Kidney capillary endothelial cell (primary cell): ENCODE measurements at places on chromosomes 4 and X.
A peak's percentile ranks its signal among the peaks of the same experiment; 100 is the strongest.

DNA sequence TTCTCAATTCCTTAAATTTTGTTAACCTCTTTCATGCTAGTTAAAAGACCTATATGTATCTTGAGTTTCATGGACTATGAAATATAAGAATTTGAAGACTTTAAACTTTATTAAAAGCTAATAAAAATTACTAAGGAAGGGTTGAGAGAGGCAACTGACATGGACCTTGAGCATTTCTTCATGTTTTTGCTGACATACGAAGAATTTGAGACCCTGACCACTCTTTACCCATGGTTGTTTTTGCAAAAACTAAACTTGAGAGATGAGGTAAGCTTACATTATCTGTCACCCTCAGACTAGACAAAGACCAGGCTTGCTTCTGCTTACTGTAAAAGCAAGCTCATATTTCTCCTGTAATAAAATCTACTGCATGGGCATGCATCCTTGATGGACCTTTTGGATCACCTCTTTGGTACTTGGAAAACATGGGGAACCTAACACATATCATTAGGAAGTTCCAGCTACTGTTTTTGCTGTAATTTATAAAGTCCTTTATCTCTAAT, 338.2 kb upstream of the PABPC4L start:
- no peak for DNase-seq

DNA sequence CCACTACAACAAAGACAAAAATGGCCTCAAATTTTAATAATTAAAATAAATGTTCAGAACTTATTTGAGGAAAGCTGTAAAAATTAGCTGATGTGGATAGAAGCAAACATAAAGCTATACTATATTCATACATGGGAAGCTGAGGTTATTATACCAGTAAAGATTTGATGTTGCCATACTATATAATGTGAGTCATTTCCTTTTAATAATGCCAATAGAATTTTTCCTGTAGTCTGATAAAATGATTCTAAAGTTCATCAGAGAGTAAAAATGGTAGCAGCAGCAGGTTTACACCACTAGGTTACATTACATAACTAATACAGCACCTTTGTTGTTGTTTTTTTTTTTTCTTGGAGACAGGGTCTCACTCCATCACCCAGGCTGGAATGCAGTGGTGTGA, 45.5 kb upstream of the CYP2U1 start:
- no peak for DNase-seq

DNA sequence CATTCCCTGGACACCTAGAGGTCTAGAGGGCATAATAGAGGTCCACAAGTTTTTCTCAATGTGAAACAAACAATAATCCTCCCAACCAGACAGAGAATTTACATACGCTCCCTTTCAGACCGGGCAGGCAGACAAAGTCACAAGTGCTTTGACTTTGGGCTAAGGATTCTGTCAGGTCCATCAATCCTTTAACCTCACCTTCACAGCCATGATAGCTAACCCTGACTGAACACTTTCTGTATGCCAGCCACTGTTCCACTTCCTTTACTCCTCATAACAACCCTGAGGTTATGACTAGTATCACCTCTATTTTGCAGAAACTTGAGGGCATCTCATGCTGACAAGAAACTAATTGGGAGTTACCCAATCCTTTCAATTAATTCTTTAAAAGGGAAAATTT, 118.8 kb upstream of the AFF2 start:
- DNase-seq, result no peak

DNA sequence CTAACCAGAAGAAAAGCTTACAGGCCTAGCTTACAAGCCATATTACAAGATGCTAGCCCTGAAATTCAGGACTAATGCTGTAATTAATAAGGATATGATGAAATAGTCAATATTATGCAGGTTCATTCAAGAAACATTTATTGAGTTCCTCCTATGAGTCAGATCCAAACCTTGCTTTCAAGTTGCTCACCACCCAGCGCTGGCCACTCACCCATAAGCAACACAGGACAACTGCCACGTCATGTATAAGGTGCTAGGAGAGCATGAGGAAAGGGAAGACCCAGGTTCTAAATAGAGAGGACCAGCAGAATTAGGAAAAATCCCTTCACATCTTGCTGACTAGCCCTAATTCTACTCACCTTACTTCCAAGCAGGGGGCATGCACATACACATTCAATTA, 23.3 kb downstream of the MAML3 start:
- no peak for DNase-seq

DNA sequence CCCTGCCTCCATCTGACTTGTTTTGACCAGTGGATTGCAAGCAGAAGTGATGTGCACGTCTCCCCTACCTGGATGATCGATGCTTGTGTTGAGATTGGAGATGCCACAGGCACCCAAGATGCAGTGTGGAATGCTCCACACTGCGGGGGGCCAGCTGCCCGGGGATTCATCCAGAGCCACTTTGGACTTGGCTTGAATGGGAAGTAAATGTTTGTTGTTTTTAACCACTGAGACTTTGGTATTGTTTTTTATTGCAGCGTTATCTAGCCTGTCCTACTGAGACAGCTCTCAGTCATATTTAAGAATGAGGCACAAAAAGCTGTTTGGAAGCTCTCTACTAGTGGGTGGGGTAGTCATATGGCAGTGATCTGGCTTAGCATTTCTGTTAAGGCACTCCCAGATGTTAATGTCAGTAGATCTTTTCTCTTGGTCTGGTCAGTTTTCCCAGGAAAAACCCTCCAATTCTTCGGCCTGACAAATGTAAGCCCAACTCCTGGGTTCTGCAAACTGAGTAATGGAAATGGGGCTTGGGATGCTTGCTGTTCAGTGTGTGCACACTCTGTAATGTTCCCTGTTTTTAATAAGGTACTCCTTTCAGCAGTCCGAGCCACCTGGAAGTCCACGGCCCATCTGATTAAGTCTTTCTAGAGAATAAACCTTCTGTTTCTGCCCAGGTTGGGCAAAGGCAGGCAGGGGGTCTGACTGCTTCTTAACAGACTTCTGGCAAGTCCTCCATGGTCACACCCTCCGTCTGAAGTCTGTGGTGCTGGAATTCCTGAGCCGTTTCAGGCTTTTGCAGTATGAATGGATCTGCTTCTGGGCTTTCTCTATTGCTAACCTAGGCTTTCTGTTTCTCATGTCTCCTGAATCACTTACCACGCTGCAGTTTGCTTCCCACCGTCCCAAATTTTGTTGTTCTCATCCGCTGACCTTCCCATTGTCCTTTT, 74.8 kb downstream of the WWC2 start:
- DNase-seq, result no peak

- no peak for DNase-seq
Measured at GRCh38 chrX:145818186-145819113, 821 bp downstream of the SLITRK2 start.

DNA sequence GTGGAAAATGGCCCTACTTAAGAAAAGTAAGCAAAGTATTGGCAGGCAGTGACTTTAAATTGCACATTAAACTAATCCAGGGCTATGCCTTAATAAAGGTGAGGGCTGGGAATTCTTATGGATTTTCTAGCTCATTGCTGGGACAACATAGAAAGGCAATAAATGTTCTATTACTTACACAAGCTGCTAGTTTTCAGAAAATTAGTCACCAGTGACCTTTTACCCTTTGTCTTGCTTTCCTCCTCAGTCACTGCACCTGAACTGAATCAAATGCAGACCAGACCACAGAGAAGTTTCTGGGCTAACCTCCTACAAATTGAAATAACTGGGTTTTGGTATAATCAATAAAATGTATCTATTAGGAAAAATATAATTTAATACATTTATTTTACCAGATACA, 694.4 kb upstream of the FAM241A start:
- DNase-seq, result no peak

- no peak for DNase-seq
Measured at GRCh38 chr4:3366893-3367775, 74.3 kb downstream of the RGS12 start.

- no peak for DNase-seq
Measured at GRCh38 chr4:24805067-24805466, 9.7 kb downstream of the SOD3 start.

- peak; percentile 47 for DNase-seq
Measured at GRCh38 chrX:132218100-132218812, 991 bp downstream of the RAP2C start.

DNA sequence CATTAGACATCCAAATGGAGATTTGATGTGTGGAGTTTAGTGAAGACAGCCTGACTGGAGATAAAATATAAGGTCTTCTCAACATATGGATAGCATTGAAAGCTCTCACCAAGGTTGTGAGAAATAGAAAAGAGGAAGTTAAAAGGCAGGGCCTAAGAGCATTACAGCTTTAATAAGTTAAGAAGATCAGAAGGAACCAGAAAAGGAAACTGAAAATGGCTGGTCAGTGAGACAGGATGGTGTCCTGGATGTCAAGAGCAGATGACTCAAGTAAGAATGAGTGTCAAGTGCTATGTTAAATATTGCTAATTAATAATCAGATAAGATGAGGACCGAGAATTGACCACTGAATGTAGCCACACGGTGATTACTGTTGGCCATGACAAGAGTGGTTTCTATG, 642.9 kb downstream of the STPG2 start:
- no peak for DNase-seq
